ENCODE measurements at places on chromosomes 1 and 21.

GRCh38 chr1:205541161-205541886 is 36.9 kb downstream of the CDK18 start:
- DNase-seq, result no peak

DNA sequence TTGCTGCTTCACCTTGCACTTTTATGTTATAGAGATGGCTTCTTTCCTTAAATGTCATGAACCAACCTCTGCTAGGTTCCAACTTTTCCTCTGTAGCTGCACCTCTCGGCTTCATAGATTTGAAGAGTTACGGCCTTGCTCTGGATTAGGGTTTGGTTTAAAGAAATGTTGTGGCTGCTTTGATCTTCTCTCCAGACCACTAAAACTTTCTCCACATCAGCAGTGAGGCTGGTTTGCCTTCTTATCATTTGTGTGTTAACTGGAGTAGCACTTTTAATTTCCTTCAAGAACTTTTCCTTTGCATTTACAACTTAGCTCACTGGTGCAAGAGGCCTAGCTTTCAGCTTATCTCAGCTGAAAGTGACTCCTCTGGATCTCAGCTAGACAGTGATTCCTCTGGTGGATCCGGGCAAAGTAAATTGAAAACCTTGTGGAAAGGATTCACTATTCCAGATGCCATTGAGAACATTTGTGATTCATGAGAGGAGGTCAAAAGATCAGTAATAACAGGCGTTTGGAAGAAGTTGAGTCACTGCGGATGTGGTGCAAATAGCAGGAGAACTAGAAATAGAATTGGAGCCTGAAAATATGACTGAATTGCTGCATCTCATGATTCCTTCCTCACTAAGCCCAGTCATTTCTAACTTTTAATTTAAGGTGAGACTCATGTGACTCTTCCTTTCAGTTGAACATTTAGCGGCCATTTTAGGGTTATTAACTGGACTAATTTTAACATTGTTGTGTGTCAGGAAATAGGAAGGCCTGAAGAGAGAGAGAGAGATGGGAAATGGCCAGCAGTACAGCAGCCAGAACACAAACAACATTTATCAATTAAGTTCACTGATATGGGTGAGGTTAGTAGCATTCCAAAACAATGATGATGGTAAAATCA is 16.2 kb upstream of the RGS1 start:
- no peak for DNase-seq

DNA sequence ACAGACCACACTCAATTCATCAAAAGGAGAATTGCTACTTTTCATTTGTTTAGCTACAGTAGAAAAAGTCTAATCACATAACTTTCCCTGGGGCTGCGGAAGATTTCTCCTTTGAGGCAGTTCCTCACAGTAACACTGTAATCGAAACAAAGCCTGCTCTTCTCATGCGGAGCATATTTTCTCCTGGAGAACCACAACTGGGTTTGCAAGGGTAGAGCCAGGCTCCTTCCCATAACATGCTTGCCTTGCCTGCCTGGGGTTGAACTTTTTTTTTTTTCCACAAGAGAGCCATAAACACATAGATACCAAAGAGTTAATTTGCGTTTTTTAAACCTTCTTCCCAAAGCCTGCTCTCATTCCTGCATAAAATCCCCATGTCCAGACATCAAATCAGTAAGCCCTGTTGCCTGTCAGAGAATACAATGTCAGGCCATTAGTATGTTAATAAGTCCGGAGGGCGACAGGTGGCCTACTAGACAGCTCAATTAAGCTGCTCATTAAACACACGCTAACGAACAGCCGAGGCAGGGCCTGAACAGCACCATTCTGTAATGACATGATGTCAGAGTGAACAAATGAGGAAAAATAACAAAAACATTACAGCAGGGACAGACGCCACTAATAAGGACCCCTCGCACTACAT is 107.1 kb upstream of the OLIG2 start:
- no peak for DNase-seq

- DNase-seq, result no peak
Measured at GRCh38 chr21:18155508-18156193, 89.0 kb upstream of the CHODL start.

DNA sequence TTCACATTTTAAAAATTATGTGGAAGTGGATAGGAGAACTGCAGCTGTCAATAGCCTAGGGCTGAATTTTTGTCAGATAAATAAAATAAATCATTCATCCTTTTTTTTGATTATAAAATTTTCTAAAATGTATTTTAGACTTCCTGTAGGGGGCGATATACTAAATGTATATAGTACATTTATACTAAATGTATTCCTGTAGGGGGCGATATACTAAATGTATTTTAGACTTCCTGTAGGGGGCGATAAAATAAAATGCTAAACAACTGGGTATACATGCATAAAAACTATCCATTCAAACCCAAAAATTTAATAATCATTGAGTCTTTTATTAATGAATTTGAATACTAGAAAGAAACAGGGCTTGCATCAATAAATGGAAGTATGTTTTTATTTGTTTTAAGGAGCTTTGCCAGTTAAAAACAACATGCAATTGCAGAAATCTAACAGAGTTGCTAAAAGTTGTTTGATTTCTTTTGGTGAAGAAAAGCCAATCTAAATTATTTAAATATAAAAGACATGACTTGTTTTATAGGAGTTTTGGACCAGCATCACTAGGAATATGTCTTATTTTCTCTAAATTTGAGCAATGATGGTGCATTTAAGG is 31.4 kb downstream of the CLCA1 start:
- DNase-seq, result no peak

DNA sequence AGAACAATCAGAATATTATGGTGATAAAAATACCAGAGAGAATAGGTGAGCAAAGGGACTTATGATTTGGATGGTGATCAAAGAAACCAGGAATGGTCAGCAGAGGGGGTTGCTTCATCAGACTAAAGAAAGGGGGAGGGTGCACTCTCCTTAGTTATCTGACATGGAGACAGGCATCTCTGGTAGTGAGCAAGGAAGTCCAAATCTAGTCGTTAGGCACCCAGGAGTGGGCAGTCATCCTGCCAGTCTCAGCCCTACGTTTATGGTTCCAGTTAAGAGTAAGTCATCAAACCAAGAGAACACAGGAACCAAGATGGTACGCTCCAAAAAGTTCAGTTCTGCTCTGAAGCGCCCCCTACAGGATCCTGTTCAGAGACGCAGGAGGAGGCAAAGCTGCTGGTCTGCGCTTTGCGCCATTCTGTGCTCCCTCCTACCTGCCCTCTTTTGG is 28.6 kb downstream of the EBNA1BP2 start:
- no peak for DNase-seq

GRCh38 chr21:24825348-24825747 is 781.9 kb downstream of the MRPL39 start:
- DNase-seq, result no peak

- DNase-seq, result no peak
Measured at GRCh38 chr1:6072774-6073479, 27.2 kb downstream of the KCNAB2 start.

- no peak for DNase-seq
Measured at GRCh38 chr1:210558302-210558701, 229.6 kb downstream of the HHAT start.

Data from activated T-helper 1 cell treated with anti-CD3 and anti-CD28 coated beads, Interleukin-2, amount 50 U/mL, for 16 hours (primary cell).